ENCODE measurements at places on chromosomes 3 and 15.
A peak's percentile ranks its signal among the peaks of the same experiment; 100 is the strongest.

- DNase-seq, result no peak
Measured at GRCh38 chr3:78764634-78765033, 1003.2 kb downstream of the ROBO1 start.

- no peak for DNase-seq
Measured at GRCh38 chr15:101727186-101727585, 2.9 kb upstream of the TARS3 start.

GRCh38 chr3:166902374-166902773 is 477.7 kb downstream of the ZBBX start:
- no peak for DNase-seq

- no peak for DNase-seq
Measured at GRCh38 chr3:196537319-196537984, 22.3 kb upstream of the SMCO1 start.

DNA sequence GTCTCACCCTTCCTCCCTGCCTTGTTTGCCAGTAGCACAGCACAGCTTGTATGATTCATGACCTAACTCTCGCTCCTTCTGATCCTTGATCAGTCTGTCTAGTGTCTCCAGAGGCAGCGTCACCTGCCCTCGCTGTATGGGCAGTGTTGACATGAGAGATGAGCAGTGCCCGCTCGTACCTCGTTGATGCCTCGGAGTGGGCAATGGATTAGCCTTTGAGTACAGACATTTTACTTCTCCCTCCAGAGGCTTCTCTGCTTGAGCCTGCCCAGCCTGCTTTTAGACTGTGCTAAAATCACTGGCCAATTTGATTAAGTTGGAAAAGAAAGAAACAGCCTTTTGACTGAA is 569.0 kb downstream of the NTRK3 start:
- DNase-seq, result no peak

- peak; percentile 59 for DNase-seq
Measured at GRCh38 chr3:145017959-145018358, 1046.3 kb downstream of the DIPK2A start.

- no peak for DNase-seq
Measured at GRCh38 chr3:157180262-157180661, 20.3 kb upstream of the CCNL1 start.

DNA sequence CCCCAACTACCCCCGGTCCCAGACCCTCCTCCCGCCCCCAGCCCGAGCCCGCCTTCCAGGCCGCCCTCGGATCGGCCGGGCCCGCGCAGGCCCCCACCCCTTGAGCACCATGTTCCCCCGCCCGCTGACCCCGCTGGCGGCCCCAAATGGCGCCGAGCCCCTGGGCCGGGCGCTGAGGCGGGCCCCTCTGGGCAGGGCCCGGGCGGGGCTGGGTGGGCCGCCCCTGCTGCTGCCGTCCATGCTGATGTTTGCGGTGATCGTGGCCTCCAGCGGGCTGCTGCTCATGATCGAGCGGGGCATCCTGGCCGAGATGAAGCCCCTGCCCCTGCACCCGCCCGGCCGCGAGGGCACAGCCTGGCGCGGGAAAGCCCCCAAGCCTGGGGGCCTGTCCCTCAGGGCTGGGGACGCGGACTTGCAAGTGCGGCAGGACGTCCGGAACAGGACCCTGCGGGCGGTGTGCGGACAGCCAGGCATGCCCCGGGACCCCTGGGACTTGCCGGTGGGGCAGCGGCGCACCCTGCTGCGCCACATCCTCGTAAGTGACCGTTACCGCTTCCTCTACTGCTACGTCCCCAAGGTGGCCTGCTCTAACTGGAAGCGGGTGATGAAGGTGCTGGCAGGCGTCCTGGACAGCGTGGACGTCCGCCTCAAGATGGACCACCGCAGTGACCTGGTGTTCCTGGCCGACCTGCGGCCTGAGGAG is 472 bp downstream of the CHST14 start:
- DNase-seq, result peak; percentile 15

- DNase-seq, result no peak
Measured at GRCh38 chr3:192805711-192806110, 78.4 kb upstream of the FGF12 start.

DNA sequence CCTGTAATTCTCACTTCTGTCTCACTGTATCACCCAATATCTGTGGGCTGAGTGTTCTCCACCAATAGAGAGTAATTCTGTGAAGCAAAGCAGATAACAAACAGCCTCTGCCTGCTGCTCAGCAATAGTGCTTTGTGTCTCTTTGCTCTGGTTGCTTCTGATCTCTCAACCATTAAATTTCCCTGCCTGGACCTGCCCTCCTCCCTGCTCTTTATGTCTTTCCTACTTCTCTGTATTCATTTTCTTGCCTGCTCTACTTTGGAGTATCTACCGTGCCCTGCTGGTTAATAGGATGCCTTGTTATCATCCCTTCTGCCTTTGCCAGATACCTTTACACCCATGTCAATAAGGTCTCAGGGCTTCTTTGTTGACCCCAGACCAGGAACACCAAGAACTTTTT is 102.9 kb upstream of the CGNL1 start:
- no peak for DNase-seq

GRCh38 chr3:50146316-50146901 is 8.7 kb upstream of the SEMA3F start:
- DNase-seq, result no peak

GRCh38 chr15:98729446-98730042 is 81.2 kb downstream of the IGF1R start:
- DNase-seq, result no peak

- no peak for DNase-seq
Measured at GRCh38 chr3:167160781-167161180, 219.3 kb downstream of the ZBBX start.

GRCh38 chr15:95644100-95644875 is 686.2 kb upstream of the NR2F2 start:
- DNase-seq, result no peak

DNA sequence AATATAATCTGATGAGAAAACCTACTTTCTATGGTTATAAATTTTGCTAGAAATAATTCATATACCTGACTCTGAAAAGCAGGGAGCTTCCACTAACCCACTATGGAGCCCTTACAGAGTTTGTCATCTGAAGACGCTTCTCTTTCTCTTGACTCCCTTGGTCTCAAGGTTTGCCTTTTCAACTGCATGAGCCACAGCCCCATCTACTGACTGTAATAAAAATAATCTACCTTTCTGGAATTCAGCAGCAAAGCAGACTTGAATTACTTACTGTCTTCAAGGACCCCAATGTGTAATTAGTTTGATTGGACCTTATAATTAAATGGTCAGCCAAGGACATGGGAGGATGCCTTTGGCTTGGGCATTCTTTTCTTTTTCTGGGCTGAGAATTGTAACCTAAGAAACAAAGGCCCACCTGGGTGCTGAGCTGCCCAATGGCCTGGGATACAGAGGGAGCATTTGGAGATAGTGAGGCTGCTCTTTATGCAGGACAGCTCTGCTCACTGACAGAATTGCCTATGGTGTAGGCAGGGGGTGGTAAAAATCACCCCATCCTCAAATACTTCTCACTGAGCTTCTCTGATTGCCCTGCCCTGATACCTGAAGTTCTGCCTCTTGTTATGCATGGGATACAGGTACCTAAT is 178.6 kb upstream of the TRIM42 start:
- DNase-seq, result peak; percentile 43

DNA sequence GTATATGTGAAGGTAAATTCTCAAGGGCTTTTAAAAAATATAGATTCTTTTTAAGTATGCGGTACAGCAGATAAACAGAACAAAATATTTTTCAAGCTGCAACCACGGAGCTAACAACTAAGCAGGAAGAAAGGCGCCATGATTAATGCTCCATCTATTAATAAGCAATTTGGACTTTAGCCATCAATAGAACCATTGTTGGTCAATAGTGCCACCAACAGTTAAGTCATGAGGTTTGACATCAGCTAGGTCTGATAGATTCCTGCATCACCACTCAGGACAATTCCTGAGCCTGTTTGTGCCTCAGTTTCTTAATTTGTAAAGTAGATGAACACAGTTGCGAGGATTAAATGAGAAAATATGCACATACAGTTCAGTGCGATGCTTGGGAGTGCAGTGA is 65.1 kb upstream of the FAM3D start:
- DNase-seq, result no peak

- no peak for DNase-seq
Measured at GRCh38 chr15:61336026-61336638, 107.0 kb upstream of the RORA start.

DNA sequence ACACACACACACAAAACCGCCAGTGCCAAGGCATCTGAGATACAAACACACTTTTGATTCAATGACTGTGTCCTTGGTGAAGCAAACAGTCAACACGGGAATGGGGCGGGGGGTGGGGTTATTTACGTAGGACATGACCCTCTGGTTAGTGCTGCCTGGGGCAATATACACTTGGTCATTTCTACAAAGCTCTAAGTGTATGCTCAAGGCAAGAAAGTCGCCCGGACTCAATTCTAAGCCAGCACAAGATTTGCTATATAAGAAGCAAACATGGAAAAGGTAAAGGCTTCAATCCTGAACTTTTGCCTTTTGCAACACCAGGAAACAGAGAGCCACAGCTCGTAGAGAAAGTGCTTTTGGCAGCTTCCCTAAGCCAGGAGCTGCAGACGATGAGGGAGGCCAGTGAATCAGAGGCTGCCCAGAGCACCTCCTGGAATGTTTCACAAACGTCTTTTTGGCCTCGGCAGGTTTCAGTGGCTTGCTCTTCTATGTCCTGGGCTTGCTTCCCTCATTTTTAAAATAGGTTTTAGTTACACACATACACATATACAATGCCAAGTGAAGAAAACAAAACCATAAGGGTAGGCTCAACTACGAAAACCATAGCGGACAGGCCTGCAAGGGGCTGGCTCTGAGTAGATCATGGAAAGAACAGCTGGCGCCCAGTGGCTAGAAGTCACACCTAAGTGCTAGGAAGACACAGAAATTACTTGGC is 73.6 kb downstream of the TM4SF4 start:
- peak; percentile 72 for DNase-seq

GRCh38 chr15:40928821-40929659 is at the start of gene DLL4:
Gene DLL4 (plus strand): TSS chr15:40929340. CDS start chr15:40929669, 329 bp downstream.
- DNase-seq, result no peak

GRCh38 chr15:80607287-80607980 is 87.7 kb upstream of the ABHD17C start:
- no peak for DNase-seq

GRCh38 chr3:25781145-25781757 is 2.0 kb downstream of the NGLY1 start:
- no peak for DNase-seq

- DNase-seq, result no peak
Measured at GRCh38 chr3:79902151-79902550, 134.4 kb upstream of the ROBO1 start.

DNA sequence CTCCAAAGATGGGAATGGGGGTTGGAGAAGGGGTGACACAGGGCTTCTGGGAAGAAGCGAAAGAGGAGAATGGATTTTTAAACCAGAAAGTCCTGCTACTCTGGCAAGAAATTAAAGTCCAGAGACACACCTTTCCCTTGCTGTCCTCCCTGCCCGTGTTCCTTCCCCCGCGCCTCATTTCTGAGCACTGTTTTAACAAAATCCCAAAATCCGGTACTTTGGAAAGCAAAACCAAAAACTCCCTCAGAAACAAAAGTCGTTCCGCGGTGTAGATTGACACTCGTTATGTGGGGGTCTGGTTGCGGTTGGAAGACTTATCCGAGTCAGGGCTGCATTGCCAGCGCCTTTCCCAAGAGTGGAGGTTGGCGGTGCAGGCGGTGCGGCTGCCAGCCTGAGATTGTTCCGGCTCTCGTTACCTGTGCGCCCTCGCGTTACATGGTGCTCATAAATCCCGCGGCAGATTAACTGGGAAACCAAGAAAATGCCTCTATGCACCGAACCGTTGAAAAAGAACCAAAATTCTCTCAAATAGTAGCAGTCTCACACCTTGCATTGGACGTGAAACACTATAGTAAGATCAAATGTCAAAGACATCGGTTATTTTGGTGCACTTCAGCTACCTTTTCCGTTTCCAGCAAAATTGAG is 217.7 kb downstream of the MEIS2 start:
- no peak for DNase-seq

- DNase-seq, result no peak
Measured at GRCh38 chr15:43253431-43254403, 13.0 kb downstream of the TGM5 start.

DNA sequence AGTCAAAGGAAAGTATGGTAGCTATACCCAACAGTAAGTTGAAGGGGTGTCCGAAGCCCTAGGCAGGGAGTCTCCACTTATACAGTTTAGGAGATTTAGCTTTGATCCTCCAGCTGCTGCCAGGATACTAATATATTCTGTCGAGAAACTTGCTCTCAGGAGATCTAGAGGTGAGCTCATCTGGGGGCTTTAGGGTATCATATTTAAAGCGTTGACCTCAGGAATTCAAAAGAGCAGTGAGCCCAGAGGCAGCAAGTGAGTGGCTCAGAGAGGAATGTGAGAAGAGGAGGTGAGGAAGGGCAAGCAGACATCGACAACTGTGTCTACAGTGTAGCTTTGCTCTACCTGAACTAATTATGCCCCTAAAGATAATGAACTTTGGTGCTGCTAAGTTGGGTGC is 245.1 kb upstream of the LRTM1 start:
- DNase-seq, result no peak

- DNase-seq, result no peak
Measured at GRCh38 chr15:36185845-36186244, 393.6 kb upstream of the CDIN1 start.

DNA sequence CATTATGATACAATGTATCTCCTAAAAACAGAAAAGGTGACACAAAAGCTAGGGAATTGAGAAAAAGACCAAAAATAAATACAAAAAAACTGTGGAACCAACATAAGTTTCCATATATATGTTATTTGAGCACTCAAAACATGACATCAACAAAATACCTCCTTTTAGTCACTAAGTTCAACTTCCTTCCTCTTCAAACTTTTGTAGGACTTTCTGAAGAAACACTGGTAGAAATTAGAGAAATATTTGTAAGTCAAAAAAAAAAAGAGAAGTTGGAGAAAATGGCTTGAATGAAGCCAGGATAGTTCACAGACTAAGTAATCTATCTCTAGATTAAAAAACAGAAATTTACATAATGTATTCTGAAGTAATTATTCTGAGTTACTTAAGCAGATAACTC is 208.4 kb upstream of the ALCAM start:
- no peak for DNase-seq

- DNase-seq, result no peak
Measured at GRCh38 chr3:32398531-32398930, 6.9 kb downstream of the CMTM7 start.

GRCh38 chr3:160697637-160698380 is 20.8 kb downstream of the ARL14 start:
- peak; percentile 69 for DNase-seq

- DNase-seq, result no peak
Measured at GRCh38 chr3:109384164-109384563, 46.8 kb upstream of the DPPA4 start.

Measured in H4 (cell line).